ENCODE measurements at places on chromosomes 16 and 17.

- peaks cover 39% of the 10 kb centered on the region for H3K4me1 ChIP-seq
- no peaks in the 10 kb centered on the region for H3K27me3 ChIP-seq
- H3K27ac ChIP-seq, result no peak overlapping the region
- peak overlapping the region; percentile 13 for H3K4me3 ChIP-seq
Observed at GRCh38 chr16:27273670-27274423, 5.3 kb upstream of the NSMCE1 start.

DNA sequence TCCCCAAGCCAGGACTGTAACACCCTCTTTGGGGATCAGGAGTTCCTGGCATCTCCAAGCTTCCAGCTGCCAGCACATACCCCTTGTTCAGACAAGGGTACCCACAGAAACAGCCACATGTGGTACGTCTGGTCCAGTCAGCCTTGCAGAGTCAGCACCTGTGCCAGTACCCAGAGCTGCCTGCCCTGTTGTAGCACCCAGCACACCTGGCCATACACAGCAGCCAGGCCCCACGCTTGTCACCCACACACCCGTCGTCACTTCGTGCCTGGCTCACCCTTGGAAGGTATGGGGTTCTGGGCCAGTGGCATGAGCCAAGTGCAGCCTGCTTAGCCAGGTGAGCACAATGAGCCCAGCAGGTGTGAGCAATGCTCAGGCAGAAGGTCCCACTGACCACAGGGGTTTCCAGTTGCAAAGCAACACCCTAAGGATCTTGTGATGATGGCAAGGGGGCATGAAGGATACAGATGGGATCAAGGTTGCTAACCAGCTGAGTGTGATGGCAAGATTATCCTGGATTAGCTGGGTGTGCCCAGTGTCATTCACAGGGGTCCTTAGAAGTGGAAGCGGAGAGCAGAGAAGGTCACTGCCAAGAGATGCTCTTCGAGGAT lies 202.3 kb downstream of the CPPED1 start:
- H3K27ac ChIP-seq, result no peak overlapping the region
- H3K4me3 ChIP-seq, result no peak overlapping the region
- no peaks in the 10 kb centered on the region for H3K4me1 ChIP-seq
- DNase-seq, result no peak
- H3K27me3 ChIP-seq, result no peaks in the 10 kb centered on the region
- H3K36me3 ChIP-seq, result no peaks in the 10 kb centered on the region

GRCh38 chr17:56676810-56677209 lies 83.3 kb downstream of the NOG start:
- H3K36me3 ChIP-seq, result no peaks in the 10 kb centered on the region
- no peak overlapping the region for H3K27ac ChIP-seq
- H3K4me3 ChIP-seq, result no peak overlapping the region
- peaks cover 31% of the 10 kb centered on the region for H3K27me3 ChIP-seq

- no peaks in the 10 kb centered on the region for H3K27me3 ChIP-seq
- no peaks in the 10 kb centered on the region for H3K36me3 ChIP-seq
- peak overlapping the region; percentile 86 for H3K4me3 ChIP-seq
- DNase-seq, result peak; percentile 45
- H3K4me1 ChIP-seq, result peaks cover 23% of the 10 kb centered on the region
Observed at GRCh38 chr16:84115919-84116719, 623 bp downstream of the MBTPS1 start.

DNA sequence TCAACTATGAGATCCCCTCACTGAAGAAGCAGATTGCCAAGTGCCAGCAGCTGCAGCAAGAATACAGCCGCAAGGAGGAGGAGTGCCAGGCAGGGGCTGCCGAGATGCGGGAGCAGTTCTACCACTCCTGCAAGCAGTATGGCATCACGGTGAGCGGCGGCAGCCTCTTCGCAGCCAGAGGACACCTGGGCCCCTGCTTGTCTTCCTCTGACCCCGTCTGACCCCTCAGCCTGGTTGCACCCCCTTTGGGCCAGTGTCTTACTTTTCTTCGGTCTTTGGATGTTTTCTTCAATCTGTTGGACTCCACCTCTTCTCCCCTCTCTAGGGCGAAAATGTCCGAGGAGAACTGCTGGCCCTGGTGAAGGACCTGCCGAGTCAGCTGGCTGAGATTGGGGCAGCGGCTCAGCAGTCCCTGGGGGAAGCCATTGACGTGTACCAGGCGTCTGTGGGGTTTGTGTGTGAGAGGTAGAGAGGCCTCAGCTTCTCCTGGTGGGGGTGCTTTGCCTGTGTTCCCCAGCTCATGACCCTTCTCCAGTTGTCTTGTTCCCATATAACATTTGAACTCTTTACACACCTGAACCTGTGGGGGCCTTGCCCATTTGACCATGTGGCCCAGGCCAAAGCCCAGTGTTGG lies 4.4 kb downstream of the CDK5RAP3 start:
- H3K36me3 ChIP-seq, result peaks cover 30% of the 10 kb centered on the region
- H3K27ac ChIP-seq, result no peak overlapping the region
- no peaks in the 10 kb centered on the region for H3K27me3 ChIP-seq
- H3K4me1 ChIP-seq, result peaks cover 7% of the 10 kb centered on the region

DNA sequence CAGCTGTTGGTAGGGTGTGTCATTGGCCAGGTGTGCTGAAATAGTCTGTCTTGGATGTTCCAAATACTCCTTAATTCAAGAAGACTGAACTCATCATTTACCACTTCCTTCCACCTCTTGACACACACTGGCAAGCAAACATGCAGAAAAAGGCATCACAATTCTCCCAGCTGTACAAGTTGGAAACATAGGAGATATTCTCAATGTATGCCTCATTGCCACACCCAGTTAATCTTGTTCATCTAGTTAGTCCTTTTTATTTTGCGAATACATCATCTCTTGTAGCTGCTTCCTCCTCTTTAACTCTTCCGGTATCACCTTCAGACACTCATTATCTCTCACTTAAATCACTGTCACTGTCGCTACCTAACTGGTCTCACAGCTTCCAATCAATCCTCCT lies 75.1 kb upstream of the GOT2 start:
- H3K4me3 ChIP-seq, result no peak overlapping the region
- H3K4me1 ChIP-seq, result no peaks in the 10 kb centered on the region
- H3K36me3 ChIP-seq, result no peaks in the 10 kb centered on the region
- DNase-seq, result no peak
- no peaks in the 10 kb centered on the region for H3K27me3 ChIP-seq

GRCh38 chr17:51486885-51487520 lies 226.7 kb downstream of the UTP18 start:
- no peak for DNase-seq
- H3K27ac ChIP-seq, result no peak overlapping the region
- H3K36me3 ChIP-seq, result no peaks in the 10 kb centered on the region
- H3K4me3 ChIP-seq, result no peak overlapping the region
- no peaks in the 10 kb centered on the region for H3K4me1 ChIP-seq

DNA sequence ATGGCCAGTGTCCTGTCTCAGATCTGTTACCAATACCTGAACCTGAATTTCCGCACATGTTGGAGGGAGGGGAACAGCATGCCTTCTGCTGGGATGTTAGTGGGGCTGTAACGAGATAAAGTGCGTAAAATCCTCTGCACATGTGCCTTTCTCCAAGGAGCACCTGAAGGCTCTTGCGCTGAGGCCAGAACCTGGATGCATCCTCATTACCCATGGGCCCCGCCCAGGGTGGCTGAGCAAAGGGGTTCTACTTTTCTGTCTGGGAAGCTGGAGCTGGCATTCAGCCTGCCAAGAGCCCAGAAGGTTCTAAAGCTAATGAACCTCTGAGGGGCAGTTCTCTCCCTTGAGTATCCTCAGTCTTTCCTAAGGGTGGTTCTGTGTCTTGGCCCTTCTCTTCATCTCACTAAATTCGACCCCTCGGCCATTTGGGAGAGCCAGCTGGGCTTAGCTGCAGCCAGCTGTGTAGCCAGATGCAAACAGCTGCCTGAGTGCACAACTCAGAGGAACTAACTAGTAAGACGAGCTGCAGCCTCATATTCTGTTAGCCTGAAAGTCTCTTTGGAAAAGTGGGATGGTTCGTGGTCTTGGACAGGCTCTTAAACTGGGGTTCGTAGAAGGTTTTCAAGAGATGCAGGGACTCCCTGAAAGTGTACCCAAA lies 2.5 kb downstream of the ITGA3 start:
- H3K27me3 ChIP-seq, result no peaks in the 10 kb centered on the region
- no peaks in the 10 kb centered on the region for H3K36me3 ChIP-seq
- no peak overlapping the region for H3K27ac ChIP-seq
- DNase-seq, result no peak

- peaks cover 24% of the 10 kb centered on the region for H3K4me1 ChIP-seq
- H3K36me3 ChIP-seq, result no peaks in the 10 kb centered on the region
- H3K27ac ChIP-seq, result no peak overlapping the region
- H3K27me3 ChIP-seq, result no peaks in the 10 kb centered on the region
- H3K4me3 ChIP-seq, result no peak overlapping the region
- DNase-seq, result no peak
Observed at GRCh38 chr17:48550502-48551213, 5.7 kb upstream of the HOXB2 start.

GRCh38 chr17:45923511-45924268 lies 29.3 kb downstream of the MAPT start:
- no peaks in the 10 kb centered on the region for H3K4me1 ChIP-seq
- no peaks in the 10 kb centered on the region for H3K36me3 ChIP-seq
- no peak overlapping the region for H3K27ac ChIP-seq
- no peak overlapping the region for H3K4me3 ChIP-seq
- peaks cover 4% of the 10 kb centered on the region for H3K27me3 ChIP-seq

GRCh38 chr16:87687126-87687910 lies 78.5 kb downstream of the KLHDC4 start:
- H3K27me3 ChIP-seq, result no peaks in the 10 kb centered on the region
- no peak overlapping the region for H3K4me3 ChIP-seq
- no peak overlapping the region for H3K27ac ChIP-seq
- no peaks in the 10 kb centered on the region for H3K36me3 ChIP-seq

DNA sequence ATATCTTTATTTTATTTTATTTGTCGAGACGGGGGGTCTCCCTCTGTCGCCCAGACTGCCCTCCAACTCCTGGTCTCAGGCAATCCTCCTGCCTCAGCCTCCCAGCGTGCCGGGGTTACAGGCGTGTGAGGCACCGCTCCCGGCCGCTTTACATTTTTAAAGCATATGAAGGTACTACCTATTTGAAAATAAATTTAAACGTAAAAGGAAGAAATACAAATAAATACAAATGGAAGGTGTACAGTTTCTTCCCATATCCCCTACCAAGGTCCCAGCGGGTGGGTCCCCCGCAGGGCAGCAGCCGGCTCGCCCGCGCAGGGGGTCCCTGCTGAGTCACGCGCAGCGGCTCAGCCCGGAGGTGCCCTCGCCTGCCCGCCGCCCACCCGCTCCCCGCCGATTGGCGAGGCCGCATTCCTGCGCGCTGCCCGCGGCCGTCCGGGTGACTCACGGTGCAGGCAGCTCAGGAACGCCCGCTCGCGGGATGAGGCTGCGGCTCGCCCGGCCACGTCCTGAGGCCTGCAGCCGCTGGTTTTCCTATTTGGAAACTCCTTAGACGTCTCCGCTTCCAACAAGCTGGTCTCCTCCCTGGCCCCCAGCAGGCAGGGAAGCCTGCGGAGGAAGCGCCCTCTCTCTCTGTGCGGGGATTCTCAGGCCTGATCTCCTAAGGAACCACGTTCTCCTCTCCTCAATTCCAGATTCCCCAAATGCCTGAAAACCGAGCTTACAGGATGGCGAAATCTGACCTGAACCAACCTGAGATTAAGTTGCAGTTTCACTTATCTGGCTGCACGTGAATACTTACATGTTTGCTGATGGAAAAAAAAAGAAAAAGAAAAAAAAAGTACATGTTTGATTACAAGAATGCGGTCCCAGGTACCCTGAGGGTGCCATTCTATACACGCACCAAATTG lies 54.8 kb upstream of the MAP3K14 start:
- H3K4me1 ChIP-seq, result no peaks in the 10 kb centered on the region
- no peaks in the 10 kb centered on the region for H3K27me3 ChIP-seq
- no peak overlapping the region for H3K4me3 ChIP-seq
- H3K36me3 ChIP-seq, result no peaks in the 10 kb centered on the region
- no peak for DNase-seq
- no peak overlapping the region for H3K27ac ChIP-seq

- no peak overlapping the region for H3K27ac ChIP-seq
- no peaks in the 10 kb centered on the region for H3K4me1 ChIP-seq
- no peak overlapping the region for H3K4me3 ChIP-seq
- H3K27me3 ChIP-seq, result no peaks in the 10 kb centered on the region
- DNase-seq, result no peak
Observed at GRCh38 chr16:65410801-65411200, 288.9 kb upstream of the CDH11 start.

- H3K36me3 ChIP-seq, result no peaks in the 10 kb centered on the region
- DNase-seq, result no peak
- H3K4me1 ChIP-seq, result no peaks in the 10 kb centered on the region
- H3K27ac ChIP-seq, result no peak overlapping the region
- no peaks in the 10 kb centered on the region for H3K27me3 ChIP-seq
Observed at GRCh38 chr17:55285340-55286301, 20.9 kb downstream of the HLF start.

- H3K4me3 ChIP-seq, result no peak overlapping the region
- H3K27ac ChIP-seq, result no peak overlapping the region
- no peak for DNase-seq
- H3K27me3 ChIP-seq, result no peaks in the 10 kb centered on the region
Observed at GRCh38 chr16:77939968-77940367, 82.4 kb upstream of the CLEC3A start.

- H3K4me3 ChIP-seq, result peak within 1 kb of the TSS; percentile 55
- H3K27ac ChIP-seq, result no peak within 1 kb of the TSS
- DNase-seq, result peak; percentile 52
- peaks cover 29% of the 10 kb centered on the region for H3K4me1 ChIP-seq
Observed at GRCh38 chr17:49494986-49495841, at the start of gene NGFR. TSS of gene NGFR (plus strand) at chr17:49495293. CDS start at chr17:49495418, 125 bp downstream.

DNA sequence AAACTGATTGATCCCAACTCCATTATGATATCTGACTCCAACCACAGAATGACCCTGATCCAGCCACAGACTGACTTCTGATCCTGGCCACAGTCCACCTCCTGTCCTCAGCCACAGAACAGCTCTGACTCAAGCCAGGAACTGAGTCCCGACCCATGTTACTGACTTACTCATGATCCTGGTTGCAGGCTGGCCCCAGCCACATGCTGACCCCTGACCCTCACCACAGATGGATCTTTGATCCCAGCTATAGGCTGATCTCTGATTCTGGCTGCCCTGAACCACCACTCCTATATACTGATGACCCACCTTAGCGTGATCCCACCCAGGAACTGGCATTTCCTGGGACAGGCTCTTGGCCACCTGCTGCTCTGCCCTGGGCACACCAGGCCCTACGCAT lies 32.2 kb upstream of the IL21R start:
- no peak for DNase-seq
- H3K4me1 ChIP-seq, result peaks cover 76% of the 10 kb centered on the region
- H3K27me3 ChIP-seq, result no peaks in the 10 kb centered on the region

GRCh38 chr16:28210979-28211588 lies 681 bp downstream of the XPO6 start:
- peaks cover 13% of the 10 kb centered on the region for H3K36me3 ChIP-seq
- peaks cover 41% of the 10 kb centered on the region for H3K4me1 ChIP-seq
- DNase-seq, result peak; percentile 51
- H3K4me3 ChIP-seq, result peak overlapping the region; percentile 55
- peak overlapping the region; percentile 57 for H3K27ac ChIP-seq

Measured in CD8-positive, alpha-beta memory T cell (primary cell).